ENCODE measurements at places on chromosomes 3 and 15.

DNA sequence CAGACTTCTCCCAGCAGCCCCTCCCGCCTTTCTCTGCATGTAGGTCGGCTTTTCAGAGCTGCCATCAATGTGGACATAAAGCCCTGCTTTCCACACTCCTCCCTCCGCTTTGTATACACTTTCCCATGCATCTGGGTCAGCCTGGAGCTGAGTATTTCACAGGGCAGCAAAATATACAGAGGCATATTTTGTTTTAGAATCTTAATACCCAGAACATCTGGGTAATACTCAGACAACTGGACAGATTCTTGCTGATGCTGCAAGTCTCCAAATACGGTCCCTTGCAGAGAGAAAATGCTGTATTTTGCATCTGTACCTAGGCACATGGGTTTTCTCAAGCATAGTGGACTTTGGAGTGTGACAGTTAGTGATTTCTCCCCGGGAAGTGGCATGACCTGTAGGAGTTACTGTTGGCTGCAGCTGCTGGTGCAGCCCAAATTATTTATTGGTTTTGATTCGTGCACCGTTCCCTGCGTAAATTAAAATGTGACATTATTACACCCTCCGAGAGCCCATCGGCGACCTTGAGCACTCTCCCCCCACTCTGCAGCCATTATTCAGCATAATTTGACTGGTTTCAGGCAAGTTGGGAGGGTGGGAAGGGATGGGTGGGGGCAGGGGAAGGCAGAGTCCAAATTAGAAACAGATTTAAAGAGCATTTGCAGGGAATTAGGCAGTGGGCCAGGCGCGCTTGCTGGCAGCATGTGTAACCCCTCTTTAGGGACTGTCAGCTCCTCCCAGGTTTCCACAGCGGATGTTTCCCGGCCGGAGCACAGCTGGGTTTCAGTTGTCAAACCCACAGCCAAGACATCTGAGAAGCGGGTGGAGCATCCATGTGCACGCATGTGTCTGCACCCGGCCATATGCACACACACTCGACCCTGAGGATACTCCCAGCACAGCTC, 100.8 kb downstream of the CPN2 start:
- DNase-seq, result no peak

DNA sequence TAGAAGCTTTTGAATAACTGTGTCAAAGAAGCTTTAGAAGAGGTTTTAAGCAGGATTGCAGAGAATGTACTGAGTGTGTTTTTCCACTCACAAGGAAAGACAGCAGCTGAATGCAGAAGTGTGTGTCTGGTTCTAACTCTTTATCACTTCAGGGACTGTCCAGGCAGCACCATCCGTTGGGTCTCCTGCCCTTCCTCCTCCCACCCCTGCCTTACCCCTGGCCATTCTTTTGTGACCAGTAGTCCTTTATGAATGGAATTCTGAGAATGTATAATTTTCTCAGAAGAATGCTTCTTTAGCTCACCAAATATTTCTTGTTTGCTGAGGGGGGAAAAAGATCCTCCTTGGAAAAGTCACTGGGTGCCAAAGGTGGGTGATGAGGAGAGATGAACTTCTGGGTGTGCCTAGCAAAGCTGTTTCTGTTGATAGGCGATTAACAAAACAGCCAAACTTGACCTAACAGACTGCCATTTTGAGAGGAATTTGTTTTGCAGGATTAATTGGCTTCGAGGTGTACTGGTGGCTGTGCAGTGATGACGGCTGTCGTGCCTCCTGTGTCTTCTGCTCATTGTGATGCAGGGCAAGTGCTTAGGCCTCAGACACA, 70.9 kb downstream of the IGF1R start:
- no peak for DNase-seq

- peak; percentile 27 for DNase-seq
Measured at GRCh38 chr3:139930211-139930610, 4.8 kb upstream of the CLSTN2 start.

- no peak for DNase-seq
Measured at GRCh38 chr3:113234028-113234427, 22.7 kb downstream of the BOC start.

- DNase-seq, result no peak
Measured at GRCh38 chr15:57677204-57677603, 29.3 kb upstream of the POLR2M start.

DNA sequence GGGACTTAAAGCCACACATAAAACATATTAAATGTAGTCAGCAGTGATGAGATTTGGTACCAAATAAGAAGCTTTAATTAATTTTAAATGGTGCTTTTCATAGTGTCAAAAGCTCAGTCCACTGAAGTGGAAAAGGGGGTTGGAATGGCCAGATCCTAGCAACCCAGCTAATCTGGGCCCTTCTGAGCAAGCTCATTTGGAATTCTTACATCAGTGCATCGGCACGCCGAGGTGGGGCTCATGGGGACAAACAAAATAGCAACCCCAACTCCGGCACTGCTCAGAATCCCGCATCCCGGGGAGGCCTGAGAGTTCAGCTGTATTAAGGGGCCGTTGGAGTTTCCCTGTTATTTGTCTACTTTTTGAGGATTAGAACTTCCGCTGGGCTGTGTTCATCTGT, 526.4 kb downstream of the SOX2 start:
- DNase-seq, result peak; percentile 58

GRCh38 chr3:45666757-45667431, 22.3 kb upstream of the SACM1L start:
- no peak for DNase-seq

GRCh38 chr15:96064351-96064756, 266.1 kb upstream of the NR2F2 start:
- peak; percentile 80 for DNase-seq

DNA sequence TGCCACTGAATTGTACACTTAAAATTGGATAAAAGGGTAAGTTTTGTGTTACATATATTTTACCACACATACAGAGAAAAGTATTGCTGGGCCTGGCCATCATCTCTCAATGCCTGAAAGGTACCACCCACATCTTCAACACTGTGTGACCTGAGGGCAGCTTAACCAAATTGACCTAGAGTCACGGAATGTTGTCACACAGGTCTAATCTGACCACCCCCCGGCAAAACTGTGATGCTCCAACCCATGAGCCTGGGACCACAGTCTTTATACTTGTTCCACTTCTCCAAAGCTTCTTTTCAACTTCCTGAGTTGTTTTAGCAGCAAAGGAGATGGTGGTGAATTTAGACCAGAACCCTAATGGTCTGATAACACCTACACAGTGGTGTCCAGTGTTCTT, 210.3 kb upstream of the TPM1 start:
- DNase-seq, result no peak

- DNase-seq, result no peak
Measured at GRCh38 chr3:99869621-99870020, 52.0 kb downstream of the CMSS1 start.

- no peak for DNase-seq
Measured at GRCh38 chr15:74525309-74525708, 15.7 kb upstream of the ARID3B start.

DNA sequence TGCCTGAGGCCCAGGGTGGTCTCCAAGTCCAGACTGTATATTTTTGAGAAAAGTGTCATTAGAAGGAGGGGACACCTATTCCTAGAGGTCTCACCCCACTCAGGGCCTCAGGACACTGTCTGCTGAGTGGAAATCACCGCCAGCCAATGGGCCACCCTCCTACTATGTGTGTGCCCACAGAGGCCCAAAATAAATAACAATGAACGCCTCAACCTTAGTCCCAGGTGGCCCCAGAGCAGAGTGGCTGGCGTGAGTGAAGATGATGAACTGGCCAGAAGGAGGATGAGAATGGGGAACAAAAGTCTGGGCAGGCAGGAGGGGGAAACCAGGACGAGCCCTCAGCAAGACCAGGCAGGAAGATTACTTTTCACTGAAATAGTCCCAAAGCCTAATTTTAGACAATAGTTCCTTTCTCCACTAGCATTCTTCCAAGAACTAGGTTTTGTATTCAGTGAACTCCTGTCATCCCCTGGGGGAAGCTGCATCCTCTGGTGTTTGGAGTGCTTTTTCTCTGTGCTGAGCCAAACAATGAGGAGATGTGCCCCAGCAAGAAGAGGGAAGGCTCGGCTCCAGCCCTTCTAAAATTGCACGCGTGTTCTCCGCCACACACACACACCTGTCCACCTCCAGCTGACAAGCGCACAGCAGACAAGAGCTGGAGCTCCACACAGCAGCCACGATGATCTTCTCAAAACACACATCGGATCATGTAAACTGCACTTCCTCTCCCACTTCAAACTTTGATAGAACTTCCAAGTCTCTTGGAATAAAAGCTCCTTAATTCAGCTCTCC, 72.2 kb downstream of the ADCY5 start:
- DNase-seq, result no peak

DNA sequence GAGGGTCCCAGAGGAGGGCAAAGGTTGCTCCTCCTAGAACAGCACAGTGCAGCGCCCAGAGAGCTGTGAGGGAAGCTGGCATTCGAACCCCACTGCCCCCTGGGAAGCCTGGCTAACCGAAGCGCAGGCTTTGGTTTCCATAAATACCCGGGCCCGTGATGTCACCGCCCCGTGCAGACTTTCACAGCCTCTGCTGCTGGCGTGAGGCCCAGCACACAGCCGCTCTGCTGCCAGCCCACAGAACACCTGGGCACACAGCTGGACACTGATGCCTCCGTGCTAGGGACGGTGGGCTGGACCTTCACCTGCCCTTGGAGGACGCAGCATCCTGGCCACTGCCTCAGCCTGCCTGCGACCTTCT, 1.0 kb downstream of the IQSEC1 start:
- DNase-seq, result no peak

GRCh38 chr3:87691109-87691508, 367.7 kb downstream of the CGGBP1 start:
- no peak for DNase-seq

DNA sequence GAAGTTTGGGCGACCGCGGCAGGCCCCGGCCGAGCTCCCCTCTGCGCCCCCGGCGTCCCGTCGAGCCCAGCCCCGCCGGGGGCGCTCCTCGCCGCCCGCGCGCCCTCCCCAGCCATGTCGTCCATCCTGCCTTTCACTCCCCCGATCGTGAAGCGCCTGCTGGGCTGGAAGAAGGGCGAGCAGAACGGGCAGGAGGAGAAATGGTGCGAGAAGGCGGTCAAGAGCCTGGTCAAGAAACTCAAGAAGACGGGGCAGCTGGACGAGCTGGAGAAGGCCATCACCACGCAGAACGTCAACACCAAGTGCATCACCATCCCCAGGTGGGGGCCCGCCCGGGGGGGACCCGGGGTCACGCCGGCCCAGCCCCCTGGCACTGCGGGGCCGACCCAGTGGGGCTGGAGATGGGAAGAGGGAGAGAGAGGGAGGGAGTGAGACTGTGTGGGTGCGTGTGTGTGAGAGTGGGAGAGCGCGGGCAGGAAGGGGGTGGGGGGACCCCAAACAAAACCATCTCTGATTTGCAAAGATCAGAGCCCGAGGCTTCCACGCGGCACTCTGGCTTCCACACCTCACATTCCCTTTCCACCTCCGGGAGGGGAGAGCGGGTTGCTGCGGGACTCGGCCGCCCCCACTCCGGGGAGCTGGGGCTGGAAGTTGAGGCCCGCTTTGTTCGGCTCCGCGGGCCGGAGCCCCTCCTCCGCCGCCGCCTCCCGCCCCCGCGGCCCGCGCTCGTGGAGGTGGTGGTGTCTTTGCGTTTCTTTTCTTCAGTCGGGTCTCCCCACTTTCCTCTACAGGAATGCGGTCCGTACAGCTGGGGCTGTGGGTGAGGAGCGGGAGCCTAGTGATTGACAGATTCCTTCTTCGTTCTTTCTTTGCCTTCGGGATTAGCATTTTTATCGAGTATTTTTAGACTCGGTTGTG, 898 bp downstream of the SMAD3 start:
- no peak for DNase-seq

DNA sequence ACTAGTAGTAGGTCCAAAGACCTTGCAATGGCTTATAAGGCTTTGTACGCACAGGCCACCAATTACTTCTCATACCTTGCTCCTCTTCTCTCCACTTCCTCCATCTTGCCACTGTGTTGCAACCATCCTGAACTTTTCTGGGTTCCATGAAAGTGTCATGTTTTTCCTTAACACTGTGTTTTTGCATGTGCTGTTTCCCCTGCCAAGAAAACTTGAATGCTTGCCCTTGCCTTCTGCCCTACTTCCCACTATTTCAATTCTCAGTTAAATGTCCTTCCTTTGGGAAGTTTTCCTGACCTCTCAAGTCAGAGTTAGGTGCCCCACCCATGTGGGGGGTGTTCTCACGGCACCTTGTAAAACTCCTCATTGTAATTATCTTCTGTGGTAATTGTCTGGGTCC, 182.8 kb downstream of the THRB start:
- no peak for DNase-seq

DNA sequence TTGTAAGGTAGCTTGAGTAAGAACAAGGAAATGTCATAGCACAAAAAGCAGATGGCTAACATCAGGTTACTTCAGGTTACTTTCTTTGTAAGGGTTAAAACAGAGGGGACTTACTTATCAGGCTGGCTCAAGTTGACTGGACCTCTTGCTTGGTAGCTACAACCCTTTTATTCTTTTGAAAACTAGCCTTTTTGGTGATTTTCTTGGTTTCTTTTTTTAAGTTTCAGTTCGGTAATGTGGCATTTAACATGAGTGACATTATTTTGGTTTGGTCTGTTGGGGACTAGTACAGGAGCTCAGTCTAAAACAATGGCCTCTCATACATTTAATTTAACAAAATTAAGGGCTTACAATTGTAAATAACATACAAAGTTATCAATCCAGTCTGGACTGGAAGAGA, 621.4 kb downstream of the OTOL1 start:
- DNase-seq, result no peak

DNA sequence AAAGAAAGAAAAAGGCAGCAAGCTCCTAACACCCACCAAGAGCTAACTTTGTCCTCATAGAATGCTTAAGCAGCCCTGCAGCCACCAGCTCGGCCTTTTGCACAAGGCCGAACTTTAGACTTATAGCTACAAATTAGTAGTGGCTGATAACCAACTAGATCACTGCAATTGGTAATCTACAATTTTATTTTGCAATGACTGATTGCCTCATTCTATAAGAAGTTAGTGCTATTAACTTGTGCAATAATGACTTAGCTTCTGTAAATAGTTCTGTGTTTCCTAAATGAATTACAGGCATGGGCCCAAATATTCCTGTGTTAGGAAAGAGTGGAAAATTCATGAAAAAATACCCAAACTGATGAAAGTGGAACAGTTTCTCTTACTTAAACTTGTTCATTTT, 284.8 kb upstream of the CFAP20DC start:
- DNase-seq, result peak; percentile 55

GRCh38 chr3:164155400-164155799, 922.9 kb downstream of the SI start:
- peak; percentile 9 for DNase-seq

Measured in renal cortical epithelial cell (primary cell).